ENCODE measurements at places on chromosomes 11 and 22.

- DNase-seq, result no peak
Observed at GRCh38 chr11:26715133-26715532, 6.7 kb downstream of the SLC5A12 start.

- DNase-seq, result peak; percentile 51
Observed at GRCh38 chr22:22721681-22722354, 77.4 kb downstream of the GGTLC2 start.

DNA sequence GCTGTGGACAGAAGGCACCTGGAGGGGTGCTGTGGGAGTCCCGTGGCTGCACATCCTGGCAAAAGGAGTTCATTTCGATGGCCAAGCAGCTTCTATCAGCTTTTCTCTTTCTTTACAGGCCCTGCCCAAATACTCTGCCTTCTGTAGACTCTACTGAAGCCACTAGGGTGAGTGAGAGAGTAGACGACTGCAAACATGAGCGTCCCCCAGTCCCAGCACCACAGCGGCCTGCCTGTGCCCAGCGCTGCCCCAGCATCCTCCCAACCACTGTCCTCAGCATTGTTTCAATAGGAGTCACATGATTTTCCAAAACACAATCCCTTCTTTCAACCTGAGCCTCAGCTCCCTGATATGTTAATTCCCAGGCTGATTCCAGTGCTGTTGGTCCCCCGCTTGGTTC lies 110.0 kb downstream of the KIRREL3 start:
- no peak for DNase-seq

DNA sequence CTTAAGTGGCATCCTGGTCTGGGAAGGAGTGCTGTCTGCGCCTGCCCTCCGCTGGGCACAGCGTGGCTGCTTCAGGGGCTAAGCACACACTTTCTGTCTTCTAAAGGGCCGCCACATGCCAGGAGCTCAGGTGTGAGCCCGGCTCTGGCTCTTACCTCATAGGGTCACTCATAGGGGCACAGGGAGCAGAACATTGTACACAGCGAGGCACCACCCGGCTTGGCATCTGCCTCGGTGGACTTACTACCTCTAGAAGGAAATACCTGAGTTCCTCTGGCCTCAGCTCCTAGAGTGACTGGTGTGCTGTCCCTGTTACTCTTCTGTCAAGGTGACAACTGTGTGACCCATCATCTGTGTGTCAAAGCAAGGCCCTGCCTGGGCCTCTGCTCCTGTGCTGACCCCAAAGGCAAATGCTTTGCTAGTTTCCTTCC lies 13.4 kb downstream of the NEAT1 start:
- DNase-seq, result no peak

- no peak for DNase-seq
Observed at GRCh38 chr11:131056036-131056435, 139.8 kb upstream of the SNX19 start.

GRCh38 chr11:11798586-11799438 lies 43.0 kb upstream of the USP47 start:
- DNase-seq, result peak; percentile 59

DNA sequence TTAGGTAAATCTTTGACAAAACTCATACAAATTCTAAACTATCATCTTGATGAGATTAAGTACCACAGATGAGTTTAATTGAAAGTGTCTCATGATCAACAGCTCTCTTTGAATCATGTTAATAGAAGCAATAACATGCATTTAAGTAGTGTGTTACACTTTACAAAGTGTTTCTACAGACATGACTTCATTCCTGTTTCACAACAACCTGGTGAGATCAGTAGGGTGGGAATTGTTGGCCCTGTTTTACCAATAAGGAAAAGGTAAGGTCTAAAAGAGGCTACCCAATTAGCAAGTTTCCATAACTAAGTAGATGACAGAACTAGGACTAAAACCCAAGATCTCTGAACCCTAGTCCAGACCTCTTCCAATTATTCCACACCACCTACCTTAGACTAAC lies 12.7 kb upstream of the PRSS23 start:
- no peak for DNase-seq

DNA sequence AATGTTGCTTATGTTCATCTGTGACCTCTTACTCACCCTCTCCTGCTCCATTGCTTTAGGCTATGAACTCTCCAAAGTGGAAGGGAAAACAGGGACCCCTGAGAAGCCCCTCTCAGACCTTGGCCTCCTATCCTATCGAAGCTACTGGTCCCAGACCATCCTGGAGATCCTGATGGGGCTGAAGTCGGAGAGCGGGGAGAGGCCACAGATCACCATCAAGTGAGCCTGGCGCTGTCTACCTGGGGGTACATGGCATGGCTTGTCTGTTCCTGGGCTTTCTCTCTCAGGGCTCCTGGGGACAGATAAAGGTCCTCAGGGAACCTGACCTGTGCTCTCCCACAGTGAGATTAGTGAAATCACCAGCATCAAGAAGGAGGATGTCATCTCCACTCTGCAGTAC lies 2.1 kb downstream of the RNASEH2C start:
- no peak for DNase-seq

- DNase-seq, result no peak
Observed at GRCh38 chr11:15146271-15147003, 31.7 kb downstream of the INSC start.

DNA sequence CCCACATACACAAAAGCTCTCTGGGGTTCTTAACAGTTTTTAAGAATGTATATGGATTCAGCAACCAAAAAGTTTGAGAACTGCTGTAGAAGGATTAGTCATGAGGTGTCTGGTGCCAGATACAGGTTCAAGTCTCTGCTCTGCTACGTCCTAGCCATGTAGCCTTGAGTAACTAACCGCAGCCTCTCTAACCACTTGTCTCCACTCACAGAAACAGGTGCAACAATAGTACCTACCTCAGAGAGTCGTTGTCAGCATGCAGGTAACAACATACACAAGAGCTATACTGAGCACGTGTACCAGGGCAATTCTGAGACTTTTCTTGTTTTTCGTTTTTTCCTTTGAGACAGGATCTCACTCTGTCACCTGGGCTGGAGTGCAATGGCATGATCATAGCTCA lies 26.9 kb downstream of the CBX7 start:
- DNase-seq, result no peak

- DNase-seq, result no peak
Observed at GRCh38 chr11:67010296-67010905, 12.5 kb upstream of the SYT12 start.

GRCh38 chr11:123439616-123440015 lies 9.5 kb downstream of the GRAMD1B start:
- no peak for DNase-seq

GRCh38 chr22:44026066-44026629 lies 2.0 kb downstream of the PARVB start:
- DNase-seq, result no peak

- no peak for DNase-seq
Observed at GRCh38 chr11:126918556-126918955, 82.0 kb downstream of the KIRREL3 start.

- no peak for DNase-seq
Observed at GRCh38 chr22:47335958-47336357, 573.5 kb downstream of the TBC1D22A start.

DNA sequence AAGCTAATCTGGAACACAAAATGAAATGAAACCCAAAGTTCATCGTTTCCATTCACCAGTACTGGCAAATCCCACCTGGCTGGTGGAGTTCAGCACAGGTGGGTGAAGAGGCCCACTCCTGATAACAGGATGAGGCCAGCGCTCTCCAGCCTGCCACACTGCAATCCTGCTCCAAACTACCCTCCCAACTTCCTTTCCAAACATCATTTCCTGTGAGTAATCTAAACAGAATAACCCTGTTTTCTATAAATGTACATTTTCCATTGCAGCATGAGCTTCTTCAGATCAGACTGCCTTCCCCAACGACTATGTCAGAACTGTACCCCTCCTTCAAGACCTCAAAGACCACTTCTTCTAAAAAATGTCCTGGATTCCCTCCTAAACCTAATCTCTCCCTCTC lies 15.9 kb upstream of the NFRKB start:
- no peak for DNase-seq

GRCh38 chr22:39254789-39255298 lies 10.1 kb upstream of the PDGFB start:
- no peak for DNase-seq

DNA sequence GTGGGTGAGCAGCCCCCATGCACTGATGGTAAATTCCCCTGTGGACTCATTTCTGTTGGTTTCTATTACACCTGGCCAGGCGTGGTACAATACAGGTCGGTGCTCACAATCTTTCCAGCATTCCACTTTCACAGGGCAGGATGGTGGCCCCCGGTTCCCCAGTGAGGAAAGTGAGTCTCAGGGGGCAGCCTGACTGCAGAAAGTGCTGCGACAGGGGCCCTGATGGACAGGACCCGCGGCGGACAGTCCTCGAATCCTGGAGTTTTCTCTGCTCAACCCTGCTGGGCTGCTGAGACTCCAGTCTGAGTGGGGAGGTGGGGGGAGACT lies 3.1 kb upstream of the PGGHG start:
- no peak for DNase-seq

DNA sequence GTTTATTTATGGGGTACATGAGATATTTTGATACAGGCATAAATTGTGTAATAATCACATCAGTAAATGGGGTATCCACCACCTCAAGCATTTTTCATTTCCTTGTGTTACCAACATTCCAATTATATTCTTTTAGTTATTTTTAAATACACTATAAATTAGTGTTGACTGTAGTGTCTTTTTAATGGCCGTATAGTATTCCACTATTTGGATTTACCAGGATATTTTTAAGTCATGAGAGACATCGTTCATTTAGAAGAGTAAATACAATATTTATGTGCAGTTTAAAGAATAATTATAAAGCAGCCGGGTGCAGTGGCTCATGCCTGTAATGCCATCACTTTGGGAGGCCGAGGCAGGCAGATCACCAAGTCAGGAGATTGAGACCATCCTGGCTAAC lies 6.2 kb upstream of the SPI1 start:
- no peak for DNase-seq

DNA sequence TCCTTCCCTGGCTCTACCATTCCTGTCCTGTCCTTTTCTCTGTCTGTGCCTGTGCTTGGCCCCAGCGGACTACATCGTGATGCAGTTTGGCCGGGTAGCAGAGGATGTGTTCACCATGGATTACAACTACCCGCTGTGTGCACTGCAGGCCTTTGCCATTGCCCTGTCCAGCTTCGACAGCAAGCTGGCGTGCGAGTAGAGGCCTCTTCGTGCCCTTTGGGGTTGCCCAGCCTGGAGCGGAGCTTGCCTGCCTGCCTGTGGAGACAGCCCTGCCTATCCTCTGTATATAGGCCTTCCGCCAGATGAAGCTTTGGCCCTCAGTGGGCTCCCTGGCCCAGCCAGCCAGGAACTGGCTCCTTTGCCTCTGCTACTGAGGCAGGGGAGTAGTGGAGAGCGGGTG lies 20.4 kb downstream of the TUB start:
- no peak for DNase-seq
